ENCODE measurements at places on chromosomes 3 and 15. TPM values are rescaled to one million over a fixed set of nuclear protein-coding genes. Genes with fewer than 3 reads are reported as not detected.
A peak's percentile ranks its signal among the peaks of the same experiment; 100 is the strongest.

- no peaks in the 10 kb centered on the region for H3K27me3 ChIP-seq
- H3K36me3 ChIP-seq, result peaks cover 14% of the 10 kb centered on the region
- H3K27ac ChIP-seq, result no peak overlapping the region
- no peak for DNase-seq
These were observed 58.5 kb upstream of the TRIM71 start for GRCh38 chr3:32759342-32759741.

- peaks cover 2% of the 10 kb centered on the region for H3K36me3 ChIP-seq
- peak overlapping the region; percentile 15 for H3K27ac ChIP-seq
- H3K27me3 ChIP-seq, result peaks cover 65% of the 10 kb centered on the region
- no peak for DNase-seq
- H3K4me1 ChIP-seq, result peaks cover 2% of the 10 kb centered on the region
These were observed 3.0 kb upstream of the SOX14 start for GRCh38 chr3:137761099-137761562.

DNA sequence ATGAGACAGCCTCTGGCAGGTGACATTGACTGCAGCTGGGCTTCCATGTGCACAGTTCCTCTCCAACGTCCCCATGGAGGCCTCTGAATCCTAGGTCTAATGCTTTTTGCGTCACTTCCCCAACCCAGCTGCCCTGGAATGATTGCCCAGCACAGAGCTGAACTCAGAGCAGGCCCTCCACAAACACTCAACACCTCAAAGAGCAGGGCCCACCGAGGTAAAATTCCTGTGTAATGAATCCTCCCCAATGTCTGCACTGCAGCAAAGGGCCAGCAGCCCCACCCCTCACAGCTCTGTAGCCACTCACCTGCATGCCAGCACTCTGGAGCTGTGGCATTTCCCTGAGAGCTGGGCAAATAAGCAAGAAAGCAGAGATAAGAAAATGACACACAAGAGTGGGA is 42.6 kb upstream of the DUSP7 start:
- H3K27ac ChIP-seq, result no peak overlapping the region
- no peaks in the 10 kb centered on the region for H3K27me3 ChIP-seq
- peaks cover 2% of the 10 kb centered on the region for H3K4me1 ChIP-seq
- H3K36me3 ChIP-seq, result peaks cover 32% of the 10 kb centered on the region
- H3K4me3 ChIP-seq, result no peak overlapping the region

DNA sequence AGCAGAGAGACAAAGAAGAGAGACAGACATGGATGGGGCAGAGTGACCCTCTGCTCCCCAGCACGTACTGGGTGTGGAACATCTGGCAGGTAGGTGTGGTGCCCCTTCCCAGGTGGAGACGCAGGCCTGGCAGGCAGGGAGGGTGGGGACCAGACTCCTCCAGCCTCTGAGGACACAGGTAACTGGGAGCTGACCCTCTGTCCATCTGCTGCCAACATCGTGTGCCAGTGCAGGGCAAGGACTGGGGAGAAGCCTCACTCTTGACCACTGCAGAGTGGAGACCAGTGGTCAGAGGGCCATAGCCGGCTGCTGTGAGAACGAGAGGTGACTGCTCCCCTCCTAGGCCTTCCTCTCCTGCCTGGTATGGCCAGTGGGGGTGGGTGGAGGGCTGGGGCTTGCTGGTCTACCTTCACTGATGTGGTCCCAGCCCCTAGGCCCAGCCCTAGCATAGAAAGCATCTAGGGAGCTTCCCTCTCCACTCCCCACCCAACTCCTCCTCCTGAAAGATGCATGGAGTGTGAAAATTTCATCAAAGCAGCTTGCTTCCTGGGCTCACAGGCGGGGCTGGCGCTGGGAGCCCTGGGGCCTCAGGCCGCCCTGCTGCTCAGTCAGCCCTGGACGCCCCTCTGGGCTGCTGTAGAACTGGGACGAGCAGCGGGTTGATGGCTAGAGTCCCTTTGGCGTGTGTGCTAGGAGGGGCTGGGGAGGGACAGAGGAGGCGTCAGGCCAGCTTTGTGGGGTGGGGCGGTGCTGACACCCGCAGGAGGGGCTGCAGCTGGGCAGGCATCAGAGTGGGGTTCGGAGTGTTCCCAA is 90.3 kb downstream of the PLXNA1 start:
- no peak for DNase-seq
- no peak overlapping the region for H3K27ac ChIP-seq
- H3K4me3 ChIP-seq, result no peak overlapping the region

- H3K4me1 ChIP-seq, result no peaks in the 10 kb centered on the region
- no peak overlapping the region for H3K4me3 ChIP-seq
- H3K27me3 ChIP-seq, result no peaks in the 10 kb centered on the region
- H3K36me3 ChIP-seq, result no peaks in the 10 kb centered on the region
These were observed 1125.4 kb downstream of the ROBO1 start for GRCh38 chr3:78642226-78643035.

GRCh38 chr15:83954506-83954905 is 281.1 kb upstream of the GOLGA6L4 start:
- DNase-seq, result no peak
- no peaks in the 10 kb centered on the region for H3K4me1 ChIP-seq
- peaks cover 10% of the 10 kb centered on the region for H3K27me3 ChIP-seq

- H3K4me3 ChIP-seq, result peak overlapping the region; percentile 94
- H3K27me3 ChIP-seq, result peaks cover 2% of the 10 kb centered on the region
- H3K4me1 ChIP-seq, result peaks cover 51% of the 10 kb centered on the region
These were observed 47.8 kb downstream of the OIP5 start for GRCh38 chr15:41284427-41285177.

- no peak overlapping the region for H3K4me3 ChIP-seq
- no peak overlapping the region for H3K27ac ChIP-seq
- no peaks in the 10 kb centered on the region for H3K4me1 ChIP-seq
- no peaks in the 10 kb centered on the region for H3K27me3 ChIP-seq
These were observed 28.7 kb upstream of the TP63 start for GRCh38 chr3:189602471-189602870.

DNA sequence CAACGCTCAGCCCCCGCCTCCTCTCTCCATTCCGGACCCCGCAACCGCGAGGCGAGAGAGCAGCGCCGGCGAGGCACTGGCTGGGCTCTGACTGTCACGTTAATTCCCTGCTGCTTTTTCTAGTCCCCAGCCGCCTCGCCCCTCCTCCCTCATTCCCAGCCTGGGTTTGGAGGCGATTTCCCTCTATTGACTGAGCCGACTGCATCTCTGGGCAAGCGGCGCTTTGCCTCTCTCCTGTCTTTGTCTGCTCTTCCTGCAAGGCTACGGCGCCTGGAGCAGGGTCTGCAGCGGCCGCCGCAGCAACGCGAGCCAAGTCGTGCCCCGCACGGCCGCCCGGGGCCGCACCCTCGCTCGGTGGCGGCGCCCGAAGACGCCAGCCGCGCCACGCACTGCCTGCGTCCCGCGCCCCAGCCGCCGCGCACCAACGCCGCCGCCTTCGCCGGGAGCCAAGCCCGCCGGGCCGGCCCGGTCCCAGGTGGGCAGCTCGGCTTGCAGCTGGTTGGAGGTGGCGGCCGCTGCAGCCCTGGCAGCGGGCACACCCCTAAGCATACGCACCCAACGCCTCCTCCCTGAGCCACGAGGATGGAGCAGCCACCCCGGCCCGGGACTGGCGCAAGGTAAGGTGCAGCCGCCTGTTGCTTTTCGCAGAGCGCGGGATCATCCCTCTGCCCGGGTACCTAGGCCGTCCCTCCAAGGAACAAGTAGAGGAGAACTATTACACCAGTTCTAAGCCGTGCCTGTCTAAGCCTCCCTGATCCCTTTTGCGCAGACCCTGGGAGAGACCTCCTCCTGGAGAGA is at the start of gene LRRC3B:
Gene LRRC3B, plus strand, starts transcription at position 152 of the 798 bp plus-strand sequence. CDS start 86,901 bp downstream, outside the sequence.
- H3K4me1 ChIP-seq, result no peaks in the 10 kb centered on the region
- no peak for DNase-seq
- H3K4me3 ChIP-seq, result no peak within 1 kb of the TSS
- H3K36me3 ChIP-seq, result no peaks in the 10 kb centered on the region
- peaks cover 43% of the 10 kb centered on the region for H3K27me3 ChIP-seq
- H3K27ac ChIP-seq, result no peak within 1 kb of the TSS

- peaks cover 59% of the 10 kb centered on the region for H3K36me3 ChIP-seq
- no peak overlapping the region for H3K27ac ChIP-seq
- no peak for DNase-seq
- no peaks in the 10 kb centered on the region for H3K27me3 ChIP-seq
- no peak overlapping the region for H3K4me3 ChIP-seq
- peaks cover 4% of the 10 kb centered on the region for H3K4me1 ChIP-seq
These were observed 13.1 kb downstream of the MRPL47 start for GRCh38 chr3:179591313-179591712.

GRCh38 chr3:119810018-119810435 is 28.1 kb downstream of the NR1I2 start:
- H3K27me3 ChIP-seq, result peaks cover 6% of the 10 kb centered on the region
- H3K4me3 ChIP-seq, result peak overlapping the region; percentile 65
- DNase-seq, result peak; percentile 61
- peak overlapping the region; percentile 60 for H3K27ac ChIP-seq

GRCh38 chr3:158663832-158664231 is 8.6 kb downstream of the LXN start:
- H3K4me1 ChIP-seq, result peaks cover 5% of the 10 kb centered on the region
- DNase-seq, result no peak
- H3K27me3 ChIP-seq, result no peaks in the 10 kb centered on the region

DNA sequence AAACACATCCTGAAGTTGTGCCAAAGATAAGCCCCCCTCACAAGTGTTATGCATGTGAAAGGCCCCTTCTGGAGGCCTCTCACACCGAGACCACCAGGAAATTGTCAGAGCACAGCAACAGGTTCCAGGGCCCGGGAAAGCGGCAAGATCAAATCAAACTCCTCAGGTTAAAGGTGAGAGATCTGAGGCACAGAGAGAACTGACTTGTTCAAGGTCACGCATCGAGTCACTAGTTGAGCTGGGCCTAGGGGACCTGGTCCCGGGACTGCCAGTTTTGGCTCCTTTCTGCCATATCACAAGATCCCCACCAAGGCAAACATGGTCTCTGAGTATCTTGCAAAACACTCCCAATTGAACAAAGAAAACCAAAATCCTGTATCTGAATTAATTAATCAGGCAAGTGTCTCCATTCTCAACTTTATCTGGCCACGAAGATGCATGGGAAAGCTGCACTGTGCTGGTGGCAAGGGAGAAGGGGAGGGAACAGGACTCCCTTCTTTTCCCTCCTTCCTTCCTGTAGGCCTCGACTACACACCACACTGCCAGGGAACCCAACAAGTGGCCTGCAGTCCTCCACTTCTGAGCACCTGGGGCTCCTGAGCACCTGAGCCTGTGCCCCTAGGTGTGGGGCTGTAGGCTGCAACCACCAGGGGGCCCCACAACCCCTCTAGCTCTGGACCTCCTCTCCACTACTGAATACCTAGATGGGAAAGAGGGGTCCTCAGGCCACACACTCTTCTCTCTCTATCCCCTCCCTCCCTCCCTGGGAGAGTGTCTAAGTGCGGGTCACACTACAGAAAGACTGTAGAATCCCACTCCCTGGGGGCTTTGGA is 37.3 kb downstream of the ANP32A start:
- H3K4me1 ChIP-seq, result peaks cover 51% of the 10 kb centered on the region
- no peaks in the 10 kb centered on the region for H3K27me3 ChIP-seq
- H3K27ac ChIP-seq, result peak overlapping the region; percentile 70
- H3K36me3 ChIP-seq, result peaks cover 33% of the 10 kb centered on the region

DNA sequence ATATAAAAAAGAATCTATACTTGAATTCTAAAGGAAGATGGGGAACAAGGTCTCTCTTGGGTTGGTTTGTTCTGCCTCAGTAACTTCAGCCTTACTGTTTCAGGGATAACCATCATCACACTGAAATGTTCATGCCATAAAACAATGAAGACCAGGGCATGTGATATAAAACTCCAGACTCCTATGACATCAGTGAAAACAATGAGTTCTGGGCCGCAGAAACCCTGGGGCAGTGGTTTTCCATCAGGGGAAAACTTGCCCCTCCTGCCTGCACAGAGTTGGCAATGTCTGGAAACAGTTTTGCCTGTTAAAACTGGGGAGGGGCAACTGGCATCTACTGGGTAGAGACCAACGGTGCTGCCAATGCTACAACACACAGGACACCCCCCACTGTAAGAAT is 46.8 kb downstream of the CA12 start:
- DNase-seq, result no peak
- no peaks in the 10 kb centered on the region for H3K36me3 ChIP-seq
- H3K4me3 ChIP-seq, result no peak overlapping the region
- H3K27ac ChIP-seq, result no peak overlapping the region

DNA sequence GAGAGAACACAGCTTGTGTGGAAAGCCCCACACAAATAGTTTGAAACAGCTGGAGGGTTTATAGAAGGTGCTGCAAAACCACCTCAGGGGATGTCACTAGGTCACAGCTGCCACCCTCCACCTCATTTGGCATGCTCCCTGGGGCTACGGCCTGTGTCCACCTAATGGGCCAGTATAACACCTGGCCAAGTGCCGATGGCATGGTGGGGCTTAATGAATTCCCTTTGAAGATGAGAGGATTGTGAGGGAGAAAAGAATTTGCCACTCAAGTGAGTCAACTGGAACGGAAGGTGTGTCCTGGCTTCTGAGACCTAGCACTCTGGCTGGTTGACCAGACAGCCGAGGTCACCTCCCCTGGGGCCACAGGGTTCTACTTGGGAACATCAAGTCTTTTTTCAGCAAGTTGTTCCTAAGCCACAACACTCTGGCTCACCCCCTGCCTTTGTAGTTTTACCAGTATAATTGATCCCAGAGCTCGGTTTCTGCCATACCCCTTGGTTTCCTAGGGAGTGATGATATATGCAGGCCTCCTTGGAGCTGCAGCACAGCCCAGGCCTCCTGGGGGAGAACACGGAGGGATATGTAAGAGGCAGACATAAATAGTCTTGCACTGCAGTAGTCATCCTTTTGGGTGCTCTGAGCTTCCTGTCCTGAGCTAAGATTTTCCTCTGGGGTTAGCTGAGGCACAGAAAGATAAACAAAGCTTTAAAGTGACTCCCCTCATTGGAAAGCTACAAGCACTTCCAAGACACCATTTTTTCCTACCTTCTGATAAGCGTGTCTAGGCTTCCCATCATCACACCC is 178.2 kb upstream of the LPP start:
- no peaks in the 10 kb centered on the region for H3K27me3 ChIP-seq
- peaks cover 68% of the 10 kb centered on the region for H3K4me1 ChIP-seq
- peak overlapping the region; percentile 62 for H3K4me3 ChIP-seq
- DNase-seq, result no peak
- peaks cover 10% of the 10 kb centered on the region for H3K36me3 ChIP-seq
- H3K27ac ChIP-seq, result peak overlapping the region; percentile 89

DNA sequence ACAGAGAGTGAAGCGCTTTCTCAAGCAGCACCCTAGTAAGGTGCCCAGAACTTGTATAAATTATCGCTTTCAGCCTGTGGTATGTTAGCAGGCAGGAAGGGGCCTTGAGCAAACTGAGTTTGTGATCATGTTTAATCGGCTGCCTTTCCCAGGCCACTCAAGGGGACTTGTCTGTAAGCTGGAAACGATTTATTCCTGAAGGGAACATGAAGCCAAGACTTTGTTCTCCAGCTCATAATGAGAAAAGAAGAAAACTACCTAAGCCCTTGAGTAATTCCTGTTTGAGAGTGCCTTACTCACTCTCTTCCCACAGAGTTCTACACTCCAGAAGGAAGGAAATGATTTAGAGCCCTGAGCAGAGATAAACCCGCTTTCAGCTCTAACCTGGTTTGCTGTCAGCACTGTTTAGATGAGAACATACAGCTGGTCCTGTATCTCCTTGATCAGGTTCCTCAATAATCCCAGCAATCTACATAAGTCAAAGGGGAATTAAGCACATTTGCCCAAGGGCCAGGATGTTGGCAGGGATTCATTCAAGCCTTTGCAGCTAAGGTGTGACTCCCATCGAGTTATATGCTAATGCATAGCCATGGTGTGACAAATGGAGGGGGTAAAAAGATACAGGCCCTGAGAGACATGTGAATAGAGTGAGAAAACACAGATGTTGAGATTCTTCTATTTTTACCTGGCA is 187.7 kb upstream of the SLC24A5 start:
- no peaks in the 10 kb centered on the region for H3K36me3 ChIP-seq
- peaks cover 3% of the 10 kb centered on the region for H3K27me3 ChIP-seq
- H3K27ac ChIP-seq, result no peak overlapping the region
- no peak for DNase-seq
- no peaks in the 10 kb centered on the region for H3K4me1 ChIP-seq

Gene LRRK1
- 1.2 TPM for total RNA-seq

Gene COLQ
- 4.7 TPM for total RNA-seq

Gene NDN
- total RNA-seq, result 1.3 TPM

Gene FOXB1
- 1.2 TPM for total RNA-seq

Gene SEMA5B
- total RNA-seq, result not detected

Gene ALPK3
- 0.35 TPM for total RNA-seq

Gene SYNM
- total RNA-seq, result 1.5 TPM

Measured in activated CD8-positive, alpha-beta memory T cell treated with anti-CD3 and anti-CD28 coated beads, Interleukin-2, amount 10 ng/mL, durations not matched to agents 7 days and 5 days (primary cell).